ENCODE measurements at places on chromosomes 3 and 15.

- DNase-seq: no peak
Measured at GRCh38 chr3:186453531-186453930, 90.6 kb downstream of the CRYGS start.

GRCh38 chr3:77298417-77298816 is 258.5 kb downstream of the ROBO2 start:
- DNase-seq: no peak

DNA sequence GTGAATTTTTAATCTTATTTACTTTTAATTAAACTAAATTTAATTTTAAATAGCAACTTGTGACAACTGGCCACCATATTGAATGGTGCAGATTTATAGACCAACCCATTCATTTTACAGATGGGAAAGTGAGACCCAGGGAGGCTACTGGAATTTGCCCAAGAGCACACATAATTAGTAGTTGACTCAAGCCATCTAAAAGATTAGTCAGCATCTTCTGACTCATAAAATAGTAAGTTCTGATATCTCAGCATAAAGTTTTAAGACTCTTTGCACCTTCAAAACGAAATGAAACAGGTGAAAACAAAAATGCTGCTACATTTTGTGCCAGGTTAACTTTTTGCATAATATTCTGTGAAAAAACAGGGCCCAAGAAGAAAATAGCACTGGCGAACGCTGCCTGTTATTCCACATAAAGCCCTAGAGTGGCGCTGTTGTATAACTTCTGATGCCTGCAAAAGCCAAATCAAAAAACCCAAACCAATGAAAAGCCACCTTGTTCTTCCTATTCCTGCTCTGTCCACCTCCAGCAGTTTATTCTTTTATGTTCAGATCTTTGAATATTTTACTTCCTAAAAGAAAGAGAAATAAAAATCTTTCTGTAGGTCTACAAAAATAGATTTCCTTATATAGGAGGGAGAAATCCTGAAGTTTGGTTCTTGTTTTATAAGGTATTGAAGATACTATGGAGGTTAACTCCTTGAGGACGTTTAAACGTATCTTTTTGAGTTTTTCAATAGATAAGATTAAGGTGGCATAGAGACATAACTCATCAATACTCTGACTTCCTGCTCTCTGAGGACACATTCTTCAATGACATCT is 62.8 kb downstream of the OTOL1 start:
- DNase-seq: peak; percentile 2

DNA sequence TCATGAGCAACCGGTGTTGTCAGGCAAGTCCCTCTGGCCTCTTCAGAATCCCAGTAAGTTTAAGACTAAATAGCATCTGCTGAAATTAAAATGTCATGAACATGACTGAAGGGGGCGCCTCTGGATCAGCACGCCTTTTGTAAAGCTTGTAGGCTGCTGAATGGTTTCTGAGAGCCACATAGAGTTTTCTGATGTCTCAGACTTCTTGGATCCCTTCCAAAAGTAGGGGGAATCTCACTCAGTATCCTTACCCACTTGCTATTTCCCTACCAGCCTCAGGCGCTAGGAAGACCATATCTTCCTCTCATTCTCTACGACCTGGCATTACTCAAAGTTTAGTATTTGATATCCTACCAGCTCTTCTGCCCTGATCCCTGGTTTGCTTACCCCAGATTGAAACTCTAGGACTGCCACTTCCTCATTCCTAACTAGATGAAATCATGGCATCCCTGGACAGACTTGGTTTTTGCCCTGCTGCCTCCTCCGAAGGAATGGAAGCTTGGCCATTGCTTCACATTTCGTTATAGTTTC is 62.7 kb upstream of the CD47 start:
- peak; percentile 34 for DNase-seq

GRCh38 chr15:30059771-30060170 is 23.0 kb upstream of the GOLGA8J start:
- DNase-seq: no peak

DNA sequence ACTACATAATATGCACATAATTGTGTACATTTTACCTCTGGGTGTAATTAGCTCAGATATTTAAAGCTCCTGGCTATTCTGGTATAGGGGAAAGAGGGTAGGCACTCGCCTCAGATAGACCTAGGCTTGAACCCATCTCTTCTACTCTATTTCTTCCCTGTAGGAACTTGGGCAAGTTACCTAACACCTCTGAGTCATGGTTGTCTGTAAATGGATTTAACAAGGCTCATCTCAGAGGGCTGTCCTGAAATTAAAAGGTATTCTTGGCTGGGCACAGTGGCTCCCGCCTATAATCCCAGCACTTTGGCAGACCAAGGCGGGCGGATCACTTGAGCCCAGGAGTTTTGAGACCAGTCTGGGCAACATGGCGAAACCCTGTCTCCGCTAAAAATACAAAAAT is 30.7 kb downstream of the NANOGP8 start:
- no peak for DNase-seq

- no peak for DNase-seq
Measured at GRCh38 chr3:114928989-114929640, 218.0 kb downstream of the ZBTB20 start.

GRCh38 chr3:61560517-61561373 is 626 bp upstream of the PTPRG start:
- peak; percentile 79 for DNase-seq

GRCh38 chr3:30500666-30501399 is 105.6 kb upstream of the TGFBR2 start:
- DNase-seq: no peak

DNA sequence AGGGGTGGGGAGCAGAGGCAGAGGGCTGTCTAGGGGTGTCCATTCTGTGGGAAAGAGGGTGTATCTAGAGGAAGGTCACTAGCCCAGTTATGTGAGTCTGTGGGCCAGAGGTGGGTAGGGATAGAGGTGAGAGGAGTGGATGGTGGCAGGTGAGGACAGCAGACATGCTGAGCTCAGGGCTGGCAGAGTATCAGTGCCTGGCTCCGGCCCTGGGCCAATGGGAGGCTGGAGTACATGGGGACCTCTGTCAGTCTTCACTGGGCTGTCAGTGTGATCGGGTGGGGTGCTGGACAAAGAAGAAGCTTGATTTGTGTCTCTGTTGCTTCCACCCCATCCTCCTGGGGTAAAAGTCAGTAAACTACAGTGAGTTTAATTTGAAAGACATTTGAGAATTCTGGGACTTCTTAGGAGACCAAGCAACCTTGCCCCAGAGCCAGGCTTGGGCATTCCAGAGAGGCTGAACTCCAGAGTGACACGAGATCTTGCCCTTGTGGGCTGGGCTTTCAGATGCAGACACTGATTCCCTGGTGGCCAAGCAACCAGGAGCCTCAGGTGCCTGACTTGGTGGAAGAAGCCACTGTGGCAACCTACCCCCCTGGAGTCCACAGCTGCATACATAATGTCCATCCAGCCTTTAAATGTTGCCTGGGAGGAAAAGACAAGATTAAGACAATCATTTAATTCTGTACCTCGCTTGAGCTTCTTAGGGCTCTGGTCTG is 60.7 kb downstream of the EXOG start:
- DNase-seq: no peak

- DNase-seq: no peak
Measured at GRCh38 chr15:85782064-85782463, 12.7 kb downstream of the KLHL25 start.

GRCh38 chr3:27666708-27667107 is 55.4 kb downstream of the EOMES start:
- peak; percentile 27 for DNase-seq

DNA sequence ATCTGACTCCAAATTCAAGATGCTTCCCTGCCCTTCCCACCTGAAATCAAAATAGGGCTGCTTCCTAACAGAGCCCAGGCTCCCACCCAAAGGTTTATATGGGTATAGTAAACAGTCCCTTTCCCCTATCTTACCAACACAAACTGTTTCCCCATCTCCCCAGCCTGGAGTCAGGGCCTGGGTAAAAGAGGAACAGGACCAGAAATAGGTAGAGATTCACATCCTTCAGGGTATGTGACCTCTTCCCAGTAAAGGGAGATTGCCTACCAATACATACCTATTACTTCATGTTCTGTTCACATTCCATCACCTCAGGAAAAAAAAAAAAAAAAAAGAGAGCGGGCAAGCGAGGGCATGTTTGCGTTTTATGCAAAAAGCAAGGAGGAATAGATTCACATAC is 9.7 kb upstream of the SHF start:
- no peak for DNase-seq

GRCh38 chr3:21643752-21644151 is 107.3 kb downstream of the ZNF385D start:
- no peak for DNase-seq

DNA sequence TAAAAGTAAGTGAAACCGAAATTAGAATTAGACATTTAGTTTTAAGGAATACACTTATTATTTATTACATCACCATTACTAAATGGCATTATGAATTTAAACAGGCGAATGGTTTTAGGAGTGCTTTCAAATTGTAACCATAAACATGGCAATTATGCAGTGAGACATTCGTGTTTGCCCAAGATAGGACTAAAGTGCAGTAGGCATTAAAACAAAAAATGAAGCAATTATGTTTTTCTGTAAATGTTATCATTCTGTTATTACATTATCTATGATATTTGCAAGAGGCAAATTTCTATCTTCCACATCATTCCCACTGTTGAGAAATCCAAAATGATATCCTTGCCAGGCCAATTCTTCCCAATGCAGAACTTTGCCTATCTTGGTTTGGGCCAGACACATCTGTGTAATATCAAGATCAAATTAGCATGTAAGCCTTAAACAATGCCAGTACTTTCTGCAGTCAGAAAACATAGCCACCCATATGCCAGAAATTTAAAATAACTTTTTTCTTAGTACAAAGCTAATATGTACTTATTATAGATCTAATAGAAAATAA is 156.9 kb downstream of the ATP8B4 start:
- DNase-seq: no peak

- DNase-seq: no peak
Measured at GRCh38 chr15:35702946-35703495, 157.1 kb upstream of the DPH6 start.

- no peak for DNase-seq
Measured at GRCh38 chr15:36313021-36313420, 266.4 kb upstream of the CDIN1 start.

GRCh38 chr3:40869939-40870338 is 329.4 kb upstream of the CTNNB1 start:
- DNase-seq: no peak

- no peak for DNase-seq
Measured at GRCh38 chr3:42732196-42732828, 29.7 kb upstream of the HHATL start.

DNA sequence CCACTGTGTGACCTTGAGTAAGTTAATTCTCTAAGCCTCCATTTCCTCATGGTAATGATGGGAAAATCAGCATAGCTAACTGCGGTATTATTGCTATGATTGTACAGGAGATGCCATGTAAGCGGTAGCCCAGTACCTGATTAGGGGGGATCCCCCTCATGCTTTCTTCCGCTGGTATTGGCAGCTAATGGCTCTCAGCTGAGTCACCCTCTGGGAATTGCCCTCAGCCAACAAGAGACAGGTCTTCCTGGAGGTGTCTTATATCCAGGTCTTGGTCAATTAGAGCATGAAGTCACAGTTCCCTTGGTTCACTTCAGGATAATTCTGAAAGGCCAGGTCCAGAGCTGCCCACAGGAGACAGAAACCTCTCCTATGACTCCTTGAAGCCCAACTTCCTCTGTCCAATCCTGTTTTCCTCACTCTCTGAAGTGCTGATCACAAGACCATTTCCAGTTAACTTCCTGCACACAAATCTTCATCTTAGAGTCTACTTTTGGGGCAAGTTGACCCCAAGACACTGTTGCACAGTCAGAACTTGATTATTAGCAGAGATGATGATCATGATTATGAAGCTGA is 724.7 kb upstream of the ZNF385D start:
- no peak for DNase-seq

DNA sequence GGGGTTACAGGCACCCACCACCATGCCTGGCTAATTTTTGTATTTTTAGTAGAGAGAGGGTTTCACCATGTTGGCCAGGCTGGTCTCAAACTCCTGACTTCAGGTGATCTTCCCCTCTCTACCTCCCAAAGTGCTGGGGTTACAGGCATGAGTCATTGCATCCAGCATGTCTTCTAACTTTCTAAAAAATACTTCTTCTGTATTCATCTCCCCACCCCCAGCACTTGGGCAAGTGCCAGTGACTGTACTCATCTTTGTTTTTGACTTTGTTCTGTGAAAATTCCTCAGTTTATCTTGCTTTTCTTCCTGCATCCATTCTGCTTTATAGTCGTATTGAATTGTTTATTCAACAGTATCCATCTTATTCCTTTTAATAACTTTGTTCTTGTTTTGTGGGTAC is 47.6 kb downstream of the ARIH1 start:
- no peak for DNase-seq

DNA sequence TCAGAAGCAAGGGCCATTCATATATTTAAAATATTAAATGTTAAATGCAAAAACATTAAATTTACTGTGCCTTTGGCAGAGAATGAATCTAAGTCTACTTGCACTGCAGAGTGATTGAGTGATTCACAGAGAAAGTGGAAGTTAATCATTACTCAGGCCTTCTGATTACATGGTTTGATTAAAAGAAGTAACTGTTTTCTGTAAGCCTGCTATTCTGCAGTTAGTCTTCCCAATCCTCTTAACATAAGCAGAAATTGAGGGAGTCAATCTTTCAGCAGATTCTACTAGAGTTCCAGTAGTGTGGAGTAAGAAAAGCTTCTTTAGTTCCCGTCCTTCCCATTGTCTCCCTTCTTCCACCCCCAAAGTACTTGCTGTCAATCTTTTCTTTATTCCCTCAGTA is 1.5 kb downstream of the NLGN1 start:
- no peak for DNase-seq

DNA sequence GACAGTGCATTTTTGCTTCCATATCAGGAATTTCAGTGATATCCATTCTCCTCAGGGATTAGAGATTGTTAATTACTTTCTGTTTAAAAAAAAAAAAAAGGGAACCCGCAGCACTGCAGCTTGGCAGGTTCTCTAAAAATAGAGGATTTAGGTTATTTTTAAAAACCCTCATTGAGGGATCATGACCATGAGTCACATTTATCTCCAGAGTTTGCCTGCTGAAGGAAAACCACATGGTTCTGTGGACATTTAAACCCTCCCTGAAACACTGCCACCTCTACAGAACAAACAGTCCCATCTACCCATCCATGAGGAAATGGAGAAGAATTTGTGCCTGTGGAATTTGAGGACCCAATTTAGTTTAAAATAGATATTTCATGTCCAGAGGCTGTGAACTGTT is 66.2 kb upstream of the UBE2E1 start:
- peak; percentile 42 for DNase-seq

GRCh38 chr3:87044846-87045245 is 53.9 kb upstream of the VGLL3 start:
- no peak for DNase-seq

All from thyroid gland (tissue), 4 donors.